ENCODE measurements at places on chromosomes 4 and X. TPM values are rescaled to one million over a fixed set of nuclear protein-coding genes. Genes with fewer than 3 reads are reported as not detected.

GRCh38 chrX:48976086-48976485, 4.4 kb upstream of the KCND1 start:
- no peak for DNase-seq
- H3K27me3 ChIP-seq, result peaks cover 7% of the 10 kb centered on the region
- no peak overlapping the region for H3K4me3 ChIP-seq
- no peak overlapping the region for H3K27ac ChIP-seq

The CXorf65 gene
- polyA plus RNA-seq, result not detected

DNA sequence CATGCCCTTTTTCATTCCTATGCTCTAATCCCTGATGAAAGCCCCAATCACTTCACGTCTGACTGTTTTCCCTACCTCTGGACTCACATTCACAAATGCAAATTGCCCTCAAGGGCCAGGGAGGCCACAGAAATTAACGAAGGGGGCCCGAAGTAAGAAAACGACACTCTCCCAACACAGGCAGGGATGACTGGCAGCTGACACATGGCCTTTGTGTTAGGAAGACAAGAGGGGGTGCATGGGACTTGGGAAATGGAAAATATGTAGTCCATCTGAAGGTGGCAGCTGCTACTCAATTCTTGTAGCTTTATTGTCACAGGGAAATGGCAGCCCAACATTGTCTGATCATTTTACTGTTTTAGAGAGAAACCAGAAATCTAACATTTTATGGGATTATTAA, 12.3 kb upstream of the SPARCL1 start:
- H3K4me1 ChIP-seq, result no peaks in the 10 kb centered on the region
- H3K36me3 ChIP-seq, result no peaks in the 10 kb centered on the region
- DNase-seq, result no peak
- no peak overlapping the region for H3K27ac ChIP-seq

- no peak overlapping the region for H3K4me3 ChIP-seq
- peaks cover 8% of the 10 kb centered on the region for H3K4me1 ChIP-seq
- H3K27ac ChIP-seq, result no peak overlapping the region
- H3K27me3 ChIP-seq, result no peaks in the 10 kb centered on the region
- no peaks in the 10 kb centered on the region for H3K36me3 ChIP-seq
Observed at GRCh38 chr4:183183906-183184535, 85.0 kb downstream of the WWC2 start.

DNA sequence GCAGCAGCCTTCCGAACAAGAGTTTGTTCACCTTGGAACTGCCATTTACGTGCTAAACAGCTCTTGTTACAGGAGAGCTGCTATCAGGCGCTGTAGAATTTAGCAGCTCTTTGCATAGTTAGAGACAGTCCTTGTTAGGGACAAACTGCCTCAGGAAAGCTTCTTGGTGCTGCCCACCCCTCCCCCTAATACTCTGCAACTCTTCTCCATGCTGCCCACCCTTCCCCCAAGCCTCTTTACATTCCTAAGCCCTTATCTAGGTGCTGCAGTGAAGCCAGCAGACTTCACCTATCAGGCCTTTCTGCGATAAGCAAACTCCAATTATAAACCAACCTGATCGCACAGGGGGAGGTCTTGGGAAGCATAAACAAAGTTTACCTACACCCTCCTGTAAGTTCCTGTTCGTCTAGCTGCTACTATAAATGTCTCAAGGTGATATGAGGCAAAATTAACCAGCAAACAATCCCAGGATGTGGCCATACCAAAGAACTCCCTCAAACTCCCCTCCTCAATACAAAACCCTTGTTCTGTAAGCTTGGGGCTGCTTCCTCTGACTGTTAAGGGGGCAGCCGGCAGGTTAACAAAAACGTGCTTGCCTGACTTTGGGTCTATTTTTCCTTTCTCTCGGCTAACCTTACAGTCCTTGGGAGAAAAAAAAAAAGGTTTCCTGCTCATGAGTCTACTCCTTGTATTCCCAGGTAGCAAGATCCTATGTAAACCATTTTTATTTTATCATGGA, 74.0 kb upstream of the GC start:
- H3K4me1 ChIP-seq, result no peaks in the 10 kb centered on the region
- DNase-seq, result no peak
- no peak overlapping the region for H3K27ac ChIP-seq
- no peaks in the 10 kb centered on the region for H3K36me3 ChIP-seq
- no peak overlapping the region for H3K4me3 ChIP-seq

The UGT2B15 gene
- polyA plus RNA-seq, result not detected

DNA sequence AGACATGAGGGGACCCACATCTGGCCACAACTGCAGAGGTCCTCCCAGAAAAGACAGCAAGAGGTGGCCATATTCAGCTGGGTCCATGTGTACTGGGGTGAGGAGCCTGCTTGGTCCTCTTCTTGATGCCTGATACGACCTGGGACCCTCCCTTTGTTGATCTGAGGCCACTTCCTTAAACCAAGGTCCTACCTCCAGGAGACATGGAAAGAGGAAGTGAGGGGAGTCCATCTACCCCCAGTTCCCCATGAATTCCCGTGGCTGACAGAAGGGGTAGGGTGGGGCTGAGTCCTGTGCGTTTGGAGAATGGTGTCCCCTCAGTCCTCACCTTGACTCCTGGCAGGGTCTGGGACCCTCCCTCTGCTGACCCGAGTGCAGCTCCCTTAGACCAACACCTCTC, 2.1 kb downstream of the MAGEA10 start:
- H3K36me3 ChIP-seq, result no peaks in the 10 kb centered on the region
- no peaks in the 10 kb centered on the region for H3K4me1 ChIP-seq
- no peaks in the 10 kb centered on the region for H3K27me3 ChIP-seq
- no peak for DNase-seq
- H3K4me3 ChIP-seq, result no peak overlapping the region

DNA sequence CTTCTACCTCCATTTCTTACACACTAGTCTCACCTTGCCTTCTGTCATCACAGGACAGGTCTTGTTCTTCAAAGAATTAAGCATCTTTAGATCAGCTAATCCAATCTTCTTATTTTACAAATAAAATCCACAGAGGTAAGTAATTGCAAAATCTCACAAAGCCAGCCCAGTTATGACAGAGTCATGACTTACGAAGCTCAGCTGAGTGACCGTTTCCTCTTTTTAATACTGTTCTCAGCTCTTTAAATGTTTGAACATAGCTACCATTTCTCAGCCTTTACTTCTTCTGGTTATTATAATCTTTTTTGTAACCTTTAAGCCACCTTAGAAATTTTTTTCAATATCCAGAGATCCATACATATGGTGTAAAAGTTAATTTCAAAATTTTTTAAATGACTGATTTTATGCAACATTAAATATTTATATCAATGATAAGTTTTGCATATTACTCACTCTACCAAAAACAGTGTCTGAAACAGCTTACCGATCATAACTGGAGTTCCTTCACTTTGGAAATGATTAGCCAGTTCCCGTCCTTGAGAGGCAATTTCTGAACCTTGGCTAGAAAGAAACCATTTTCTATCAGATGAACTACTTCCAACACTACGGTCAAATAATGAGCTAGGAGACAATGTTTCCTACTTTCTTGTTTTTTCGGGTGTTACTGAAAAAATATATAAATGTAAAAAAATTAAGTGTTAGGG, 8.8 kb downstream of the ANKRD37 start:
- DNase-seq, result peak; percentile 61
- H3K27ac ChIP-seq, result no peak overlapping the region
- H3K27me3 ChIP-seq, result no peaks in the 10 kb centered on the region
- peaks cover 31% of the 10 kb centered on the region for H3K36me3 ChIP-seq
- H3K4me3 ChIP-seq, result no peak overlapping the region
